PC-9 (cell line): ENCODE measurements at places on chromosomes 5 and 9.

- no peaks in the 10 kb centered on the region for H3K36me3 ChIP-seq
- no peaks in the 10 kb centered on the region for H3K27me3 ChIP-seq
- DNase-seq, result no peak
Observed at GRCh38 chr5:87951661-87952060, 317.0 kb downstream of the TMEM161B start.

- H3K4me1 ChIP-seq, result 0 out of 2 replicates have a peak, but pooled peaks cover 6% of the 10 kb centered on the region
- H3K36me3 ChIP-seq, result 0 out of 2 replicates have a peak, but pooled peaks cover 7% of the 10 kb centered on the region
- peak; percentile 65 for DNase-seq
Observed at GRCh38 chr9:128456613-128457061, 831 bp downstream of the ODF2 start.

- H3K27ac ChIP-seq, result no peak overlapping the region
- no peaks in the 10 kb centered on the region for H3K4me1 ChIP-seq
Observed at GRCh38 chr5:117380316-117380715, 805.7 kb upstream of the SEMA6A start.

- no peak overlapping the region for H3K4me3 ChIP-seq
- H3K27me3 ChIP-seq, result no peaks in the 10 kb centered on the region
- H3K27ac ChIP-seq, result no peak overlapping the region
- no peaks in the 10 kb centered on the region for H3K4me1 ChIP-seq
- no peak for DNase-seq
Observed at GRCh38 chr5:21831145-21831787, 1021.9 kb downstream of the CDH12 start.

DNA sequence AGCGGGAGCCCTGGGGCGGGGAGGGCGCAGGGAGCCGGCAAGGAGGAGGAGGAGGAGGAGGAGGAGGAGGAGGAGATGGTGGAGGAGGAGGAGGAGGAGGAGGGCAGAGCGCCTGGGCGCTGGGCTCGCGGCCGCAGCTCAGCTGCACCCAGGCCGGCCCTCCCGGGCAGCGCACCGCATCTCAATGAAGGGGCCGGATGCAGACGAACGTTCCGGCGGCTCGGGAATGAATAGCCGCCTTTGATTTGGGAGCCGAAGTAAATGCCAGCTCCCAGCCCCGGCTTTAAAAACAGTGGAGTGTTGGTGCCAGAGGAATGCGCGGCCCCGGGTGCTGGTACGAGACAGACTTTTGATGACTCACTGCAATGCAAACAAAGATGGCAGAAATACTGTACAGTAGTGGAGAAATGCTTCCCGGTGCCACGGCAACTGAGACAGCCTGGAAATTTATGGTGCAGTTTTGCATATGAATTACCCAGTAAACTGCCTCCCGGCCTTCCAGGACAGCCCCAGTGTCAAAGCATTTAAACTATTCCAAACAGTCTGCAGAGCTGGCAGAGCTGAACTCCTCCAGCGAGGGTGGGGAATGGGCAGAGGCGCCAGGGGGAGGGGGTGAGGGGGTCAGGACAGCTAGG is 43.1 kb downstream of the NACC2 start:
- H3K4me3 ChIP-seq, result peak overlapping the region; percentile 74
- H3K27ac ChIP-seq, result peak overlapping the region; percentile 65
- no peaks in the 10 kb centered on the region for H3K27me3 ChIP-seq
- peaks cover 33% of the 10 kb centered on the region for H3K4me1 ChIP-seq

- DNase-seq, result no peak
- H3K27me3 ChIP-seq, result no peaks in the 10 kb centered on the region
- H3K36me3 ChIP-seq, result peaks cover 28% of the 10 kb centered on the region
- H3K27ac ChIP-seq, result no peak overlapping the region
Observed at GRCh38 chr5:73859696-73860095, 233.7 kb downstream of the ARHGEF28 start.

GRCh38 chr5:106121972-106122605 is 1548.6 kb downstream of the EFNA5 start:
- H3K4me3 ChIP-seq, result no peak overlapping the region
- H3K36me3 ChIP-seq, result no peaks in the 10 kb centered on the region
- no peak overlapping the region for H3K27ac ChIP-seq
- no peaks in the 10 kb centered on the region for H3K4me1 ChIP-seq

- H3K4me1 ChIP-seq, result no peaks in the 10 kb centered on the region
- no peak for DNase-seq
- H3K36me3 ChIP-seq, result no peaks in the 10 kb centered on the region
- no peak overlapping the region for H3K27ac ChIP-seq
- no peak overlapping the region for H3K4me3 ChIP-seq
Observed at GRCh38 chr5:76084496-76085242, 1.5 kb downstream of the SV2C start.

DNA sequence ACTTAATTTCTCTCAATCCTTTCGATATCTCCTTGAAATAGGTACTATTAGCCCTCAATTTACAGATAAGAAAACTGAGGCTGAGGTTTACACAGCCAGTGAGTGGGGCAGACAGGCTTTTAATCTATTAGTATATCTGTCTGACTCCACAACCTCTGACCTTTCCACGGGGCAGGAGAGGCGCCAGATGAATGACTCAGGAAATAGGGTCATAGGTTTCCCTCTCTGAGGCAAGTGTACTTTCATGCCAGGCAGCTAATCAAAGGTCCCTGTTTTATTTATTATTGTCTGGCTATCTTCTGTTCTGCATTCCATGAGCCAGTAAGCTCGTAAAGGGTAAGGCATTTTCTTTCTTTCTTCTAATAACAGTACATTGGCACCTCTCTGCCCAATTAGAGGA is 79.6 kb upstream of the KLF4 start:
- DNase-seq, result no peak
- H3K4me1 ChIP-seq, result peaks cover 12% of the 10 kb centered on the region
- no peak overlapping the region for H3K4me3 ChIP-seq
- no peak overlapping the region for H3K27ac ChIP-seq
- no peaks in the 10 kb centered on the region for H3K36me3 ChIP-seq
- no peaks in the 10 kb centered on the region for H3K27me3 ChIP-seq

DNA sequence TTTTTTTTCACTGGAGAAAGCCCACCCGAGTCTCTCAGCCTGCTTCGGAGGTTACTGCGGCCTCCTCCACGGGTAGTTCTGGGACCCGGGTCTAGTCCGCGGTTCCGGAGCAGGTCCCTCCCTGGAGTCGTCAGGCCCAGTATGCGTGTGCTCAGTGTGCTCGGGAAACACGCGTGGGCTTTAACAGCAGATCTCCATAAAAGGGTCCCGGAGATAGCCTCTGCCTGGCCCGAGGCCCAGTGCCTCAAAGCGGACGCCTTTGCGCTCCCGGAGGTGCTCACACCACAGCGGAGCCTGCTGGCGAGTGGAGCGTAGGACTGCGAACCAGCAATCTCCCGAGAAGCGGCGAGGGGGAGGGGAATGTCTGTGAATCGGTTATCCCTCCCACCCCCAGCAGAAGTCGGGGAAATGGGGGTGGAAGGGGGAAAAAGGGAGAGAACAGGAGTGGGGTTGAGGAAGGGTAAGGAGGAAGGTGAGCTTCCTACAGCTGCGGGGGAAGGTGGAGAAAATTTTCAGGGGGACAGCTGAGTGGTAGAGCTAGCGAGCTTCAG is 28.7 kb downstream of the CDKN2A start:
- H3K36me3 ChIP-seq, result peaks cover 20% of the 10 kb centered on the region
- H3K27me3 ChIP-seq, result no peaks in the 10 kb centered on the region
- H3K4me3 ChIP-seq, result no peak overlapping the region

DNA sequence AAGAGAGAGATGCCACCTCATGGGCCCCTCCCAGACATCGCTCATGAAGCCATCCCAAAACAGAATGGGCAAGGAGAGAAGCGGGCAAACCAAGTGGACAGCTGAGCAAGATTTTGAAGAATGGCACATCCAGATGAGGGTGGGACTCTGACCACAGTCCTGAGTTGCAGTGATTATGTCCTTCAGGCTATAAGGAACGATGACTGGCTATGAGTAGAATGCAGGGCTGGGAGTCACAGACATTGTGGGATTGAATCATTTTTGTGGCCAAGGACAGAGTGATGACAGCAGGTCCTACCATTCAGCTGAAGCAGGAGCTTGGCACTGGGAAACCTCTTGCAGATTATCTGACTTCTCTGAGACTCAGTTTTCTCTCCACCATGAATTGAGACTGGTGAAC is 245.7 kb upstream of the SLC30A5 start:
- H3K27me3 ChIP-seq, result no peaks in the 10 kb centered on the region
- DNase-seq, result no peak
- H3K4me1 ChIP-seq, result no peaks in the 10 kb centered on the region
- H3K27ac ChIP-seq, result no peak overlapping the region
- no peak overlapping the region for H3K4me3 ChIP-seq

DNA sequence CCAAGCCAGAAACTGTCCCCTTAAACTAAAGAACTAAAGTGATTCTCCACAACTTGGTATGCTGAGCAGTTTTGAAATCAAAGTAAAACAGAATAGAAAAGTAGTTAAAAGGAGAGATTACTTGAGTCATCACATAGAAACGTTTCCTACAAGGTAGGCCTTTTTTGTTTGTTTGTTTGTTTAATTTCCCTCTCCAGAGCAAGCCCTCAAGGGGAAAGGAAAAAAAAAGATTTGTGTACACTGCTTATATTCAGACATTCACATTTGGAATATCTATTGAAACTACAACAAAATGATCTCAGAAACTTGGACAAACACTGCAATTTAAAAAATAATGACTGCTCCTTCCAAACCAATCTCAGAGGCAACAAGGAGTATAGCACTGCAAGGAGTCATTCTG is 304.7 kb upstream of the NREP start:
- no peak overlapping the region for H3K27ac ChIP-seq
- no peaks in the 10 kb centered on the region for H3K4me1 ChIP-seq
- H3K4me3 ChIP-seq, result no peak overlapping the region
- H3K27me3 ChIP-seq, result no peaks in the 10 kb centered on the region
- no peak for DNase-seq

DNA sequence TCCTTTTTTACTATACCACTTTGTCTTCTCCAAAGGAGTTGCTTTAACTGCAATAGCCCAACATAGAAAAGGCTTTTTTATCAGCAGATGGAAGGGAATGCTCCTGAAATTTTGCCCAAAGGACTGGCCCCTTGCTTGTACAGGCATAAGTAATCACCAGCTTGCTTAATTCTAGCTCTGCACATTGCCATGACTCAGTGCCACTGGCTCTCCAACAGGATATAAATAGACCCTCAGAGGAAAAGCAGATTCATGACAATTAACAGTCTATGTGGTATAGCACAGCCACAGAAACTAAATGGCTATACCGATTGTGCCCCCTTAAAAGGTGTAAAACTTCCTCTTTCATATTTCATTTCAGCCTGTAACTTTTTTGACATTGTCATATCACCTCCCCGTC is 227.0 kb downstream of the ZNF608 start:
- no peak overlapping the region for H3K27ac ChIP-seq
- H3K4me3 ChIP-seq, result no peak overlapping the region
- no peaks in the 10 kb centered on the region for H3K36me3 ChIP-seq
- H3K27me3 ChIP-seq, result no peaks in the 10 kb centered on the region

GRCh38 chr5:135067587-135067986 is 33.6 kb upstream of the PITX1 start:
- H3K4me1 ChIP-seq, result no peaks in the 10 kb centered on the region
- H3K27ac ChIP-seq, result no peak overlapping the region
- DNase-seq, result peak; percentile 34
- no peak overlapping the region for H3K4me3 ChIP-seq

DNA sequence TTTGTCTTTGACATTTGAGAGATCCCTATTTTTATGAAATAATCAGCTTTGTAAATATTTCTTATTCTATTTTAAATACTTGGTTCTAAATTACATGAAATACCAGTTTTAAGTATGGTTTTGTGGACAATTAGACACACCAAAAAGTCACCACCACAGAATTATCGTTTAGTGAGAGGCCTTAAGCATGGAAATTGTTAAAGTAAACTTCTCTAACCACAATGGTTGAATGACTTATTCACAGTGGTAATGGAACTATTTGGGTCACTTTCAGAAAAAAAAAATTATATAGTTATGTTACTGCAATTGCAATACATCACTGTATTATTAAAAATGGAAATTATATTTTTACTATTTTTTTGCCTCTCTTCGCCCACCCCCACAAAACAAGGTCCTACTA is 1252.5 kb downstream of the EFNA5 start:
- H3K36me3 ChIP-seq, result no peaks in the 10 kb centered on the region
- H3K4me3 ChIP-seq, result no peak overlapping the region
- DNase-seq, result no peak
- no peak overlapping the region for H3K27ac ChIP-seq

DNA sequence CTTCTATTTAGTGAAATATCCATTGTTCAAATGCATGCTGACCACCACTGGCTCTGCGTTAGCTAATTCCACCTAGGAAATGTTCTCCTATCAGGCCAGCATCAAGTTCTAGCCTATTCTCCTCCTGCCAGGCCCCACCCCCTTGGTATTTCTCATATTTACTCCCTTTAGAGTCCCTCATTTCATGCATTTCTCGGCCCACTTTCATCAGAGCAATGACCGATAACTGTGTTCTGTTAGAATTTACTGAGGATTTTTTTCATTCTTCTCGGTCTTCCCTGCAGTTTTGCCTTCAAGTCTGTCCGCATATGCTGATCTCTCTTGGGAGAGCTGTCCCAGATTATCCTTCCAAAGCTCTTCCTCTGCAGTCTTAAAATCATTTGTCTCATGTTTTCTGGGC is 143.4 kb downstream of the GOLPH3 start:
- no peak overlapping the region for H3K4me3 ChIP-seq
- no peak for DNase-seq
- no peaks in the 10 kb centered on the region for H3K4me1 ChIP-seq
- H3K27ac ChIP-seq, result no peak overlapping the region
- H3K27me3 ChIP-seq, result peaks cover 88% of the 10 kb centered on the region
- no peaks in the 10 kb centered on the region for H3K36me3 ChIP-seq

GRCh38 chr5:166991601-166992000 is 1299.8 kb upstream of the WWC1 start:
- H3K27me3 ChIP-seq, result peaks cover 18% of the 10 kb centered on the region
- no peak overlapping the region for H3K4me3 ChIP-seq
- no peaks in the 10 kb centered on the region for H3K4me1 ChIP-seq
- no peak for DNase-seq
- no peaks in the 10 kb centered on the region for H3K36me3 ChIP-seq
- H3K27ac ChIP-seq, result no peak overlapping the region

GRCh38 chr9:80437825-80438224 is 866.1 kb downstream of the TLE4 start:
- no peak overlapping the region for H3K4me3 ChIP-seq
- DNase-seq, result no peak
- no peaks in the 10 kb centered on the region for H3K36me3 ChIP-seq
- H3K4me1 ChIP-seq, result no peaks in the 10 kb centered on the region
- no peaks in the 10 kb centered on the region for H3K27me3 ChIP-seq

DNA sequence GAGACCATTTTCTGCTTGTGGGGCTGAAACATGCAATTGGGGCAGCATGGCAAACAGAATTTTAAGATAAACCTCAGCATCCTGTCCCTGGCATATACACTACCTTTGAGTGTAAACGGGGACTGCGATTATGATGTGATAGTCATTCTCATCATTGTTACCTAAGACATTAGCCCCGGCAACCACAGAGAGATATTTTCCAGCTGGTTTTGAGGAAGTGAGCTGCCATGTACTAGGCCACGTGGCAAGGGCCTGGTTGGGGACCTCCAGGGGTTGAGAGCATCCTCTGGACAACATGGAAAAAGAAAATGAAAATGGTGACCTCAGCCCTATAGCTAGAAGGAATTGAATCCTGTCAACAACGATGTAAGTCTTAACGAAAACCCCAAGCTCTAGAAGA is 623.6 kb upstream of the CDH18 start:
- no peak overlapping the region for H3K4me3 ChIP-seq
- no peak overlapping the region for H3K27ac ChIP-seq
- no peak for DNase-seq
- H3K36me3 ChIP-seq, result no peaks in the 10 kb centered on the region
